Lung (tissue), 17 donors: ENCODE measurements at places on chromosomes 2 and 18. TPM values are rescaled to one million over a fixed set of nuclear protein-coding genes. Genes with fewer than 3 reads are reported as not detected.

DNA sequence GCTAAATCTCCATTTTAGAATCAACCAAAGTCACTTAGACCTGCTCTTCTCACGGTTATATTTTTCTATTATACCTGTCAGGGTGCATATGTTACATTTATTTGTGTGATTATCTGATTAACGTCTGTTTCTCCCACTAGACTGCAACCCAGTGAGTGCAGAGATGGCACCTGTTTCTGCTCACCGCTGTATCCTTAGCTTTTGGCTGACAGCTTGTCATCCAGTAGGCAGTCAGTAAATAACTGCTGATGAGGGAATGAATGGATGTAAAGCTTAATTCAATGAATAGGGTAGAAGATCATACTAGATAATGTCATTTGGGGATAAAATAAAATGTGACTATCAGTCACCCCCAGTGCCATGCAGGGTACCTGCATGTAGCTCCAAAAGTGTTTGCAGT, 6.9 kb upstream of the CHRNA1 start:
- no peaks in the 10 kb centered on the region for H3K27me3 ChIP-seq
- no peaks in the 10 kb centered on the region for H3K36me3 ChIP-seq
- H3K4me1 ChIP-seq = peaks cover 1% of the 10 kb centered on the region
- no peak overlapping the region for H3K27ac ChIP-seq

Gene DSC3
- 1.3 TPM for total RNA-seq

Gene HRH4
- total RNA-seq = 0.54 TPM

DNA sequence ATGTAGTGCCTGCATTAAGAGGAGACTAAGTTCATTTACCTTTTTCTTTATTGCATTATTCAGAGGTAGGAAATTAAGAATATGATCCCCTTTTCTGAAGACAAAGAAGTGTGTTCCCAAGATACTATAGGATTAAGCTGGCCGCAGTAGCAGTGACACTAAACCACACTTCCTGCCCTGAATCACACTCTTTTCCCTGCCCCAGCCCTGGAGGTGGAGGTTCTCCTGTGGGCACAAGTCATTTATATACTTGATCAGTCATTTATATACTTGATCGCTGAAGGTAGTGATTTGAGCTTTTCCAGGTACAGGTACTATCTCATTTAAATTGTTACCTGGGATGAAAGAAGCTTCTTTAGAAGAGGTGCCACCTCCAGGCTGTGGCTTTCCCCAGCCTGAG, 78.6 kb downstream of the ARMC9 start:
- no peaks in the 10 kb centered on the region for H3K27me3 ChIP-seq
- DNase-seq = no peak
- no peaks in the 10 kb centered on the region for H3K4me1 ChIP-seq
- H3K36me3 ChIP-seq = peaks cover 21% of the 10 kb centered on the region
